ENCODE measurements at places on chromosomes 4 and X.

DNA sequence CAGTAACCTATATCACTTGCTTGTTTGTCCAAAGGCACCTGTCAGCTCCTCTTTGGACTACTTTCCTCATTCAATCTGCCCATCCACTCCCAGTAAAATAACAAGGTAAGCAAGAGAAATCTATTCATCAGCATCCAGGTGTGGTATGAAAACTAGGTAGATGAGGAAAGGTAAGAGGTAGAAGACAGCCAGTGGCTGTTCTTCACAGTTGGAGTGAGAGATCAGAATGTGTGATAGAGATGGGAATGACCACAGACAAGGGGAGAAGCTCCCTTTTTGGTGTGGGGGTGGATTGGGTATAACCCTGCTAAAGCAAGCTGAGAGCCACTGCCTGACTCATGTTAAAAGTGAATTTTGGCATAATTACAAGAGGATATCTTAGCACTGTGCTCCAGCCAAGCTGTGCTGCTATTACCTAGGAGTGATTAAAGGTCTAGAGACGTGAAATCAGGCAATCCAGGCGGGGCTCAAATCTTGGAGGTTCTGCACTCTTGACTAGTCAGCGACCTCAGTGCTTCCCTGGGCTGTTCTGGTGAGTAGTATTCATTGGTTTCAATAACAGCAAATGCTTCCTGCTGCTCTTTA is 28.1 kb upstream of the RASL11B start:
- no peak for DNase-seq

DNA sequence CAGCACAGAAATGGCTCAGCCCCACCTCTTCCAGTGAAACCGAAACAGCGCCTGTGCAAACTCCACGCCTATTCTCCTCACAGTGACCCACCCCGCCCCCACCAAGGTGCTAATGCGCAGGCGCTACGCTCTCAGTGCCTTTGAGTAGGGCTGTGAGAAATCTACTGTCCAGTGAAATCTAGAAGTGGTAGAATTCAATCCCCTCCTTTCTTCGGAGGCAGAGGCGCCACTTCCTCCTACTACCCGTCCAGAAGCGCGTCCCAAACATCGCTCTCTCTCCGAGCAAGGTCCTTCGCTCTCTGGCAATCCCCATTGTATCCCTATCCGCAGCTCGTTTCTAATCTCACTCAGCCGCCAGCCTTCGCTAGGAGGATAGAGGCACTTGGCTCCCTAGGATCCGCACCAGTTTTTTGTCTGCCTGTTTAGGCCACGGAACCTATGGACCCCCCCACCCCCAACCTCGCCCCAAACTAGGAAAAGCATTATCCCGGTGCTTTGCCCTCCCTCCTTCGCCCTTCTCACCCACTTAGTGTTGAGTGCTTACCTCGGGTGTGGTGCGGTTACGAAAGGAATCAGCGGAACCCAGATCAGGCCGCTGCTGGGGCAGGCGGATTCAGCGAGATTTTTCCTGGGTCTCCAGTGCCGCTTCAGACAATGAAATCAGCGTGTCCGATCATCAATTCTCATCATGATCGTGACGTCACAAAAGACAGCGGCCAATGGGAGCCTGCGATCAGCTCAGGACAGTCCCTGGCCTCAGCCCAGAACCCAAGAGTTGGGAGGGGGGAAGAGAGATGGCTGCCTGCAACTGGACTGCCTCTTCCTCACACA is at the start of gene HDX:
HDX (minus strand) TSS at position 656 of the 831 bp plus-strand sequence. CDS start 27,056 bp downstream, outside the sequence.
- DNase-seq, result peak; percentile 92

DNA sequence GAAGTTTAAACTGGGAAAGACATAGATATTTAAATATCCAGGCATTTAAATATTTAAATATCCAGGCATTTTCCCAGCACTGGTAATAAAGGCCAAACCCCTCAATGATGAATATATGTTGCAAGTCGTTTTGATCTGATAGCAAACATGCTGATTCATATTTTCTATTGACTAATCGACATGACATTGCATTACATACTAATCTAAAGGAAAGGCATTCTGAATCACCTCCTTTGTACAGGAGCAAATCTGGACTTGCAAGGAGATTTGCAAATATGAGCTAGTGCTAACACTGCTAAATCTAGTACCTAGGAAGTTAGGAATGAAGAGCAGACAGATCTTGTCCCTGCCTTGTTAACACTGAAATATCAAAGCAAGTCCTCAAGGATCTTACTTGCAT is 207.3 kb downstream of the SLC7A11 start:
- no peak for DNase-seq

DNA sequence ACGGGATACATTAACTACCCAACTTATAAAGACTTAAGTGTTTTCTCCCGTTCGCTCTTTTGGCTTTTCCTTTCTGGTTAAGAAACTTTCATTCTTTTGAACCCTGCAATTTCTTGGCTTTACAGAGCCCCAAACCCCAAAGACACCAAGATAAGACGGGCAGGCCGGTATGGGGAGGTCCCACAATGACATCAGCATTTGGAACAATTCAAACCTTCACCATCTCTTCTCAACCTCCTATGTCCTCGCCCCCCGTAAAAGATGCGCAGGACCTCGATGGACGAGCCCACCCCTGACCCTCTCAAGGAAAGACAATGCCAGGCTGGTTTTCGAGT is 999 bp downstream of the ZNF518B start:
- DNase-seq, result no peak

GRCh38 chrX:71052721-71053120 is 15.4 kb downstream of the SNX12 start:
- DNase-seq, result no peak

- DNase-seq, result no peak
These were observed 33.5 kb upstream of the RASSF6 start for GRCh38 chr4:73653695-73654106.

DNA sequence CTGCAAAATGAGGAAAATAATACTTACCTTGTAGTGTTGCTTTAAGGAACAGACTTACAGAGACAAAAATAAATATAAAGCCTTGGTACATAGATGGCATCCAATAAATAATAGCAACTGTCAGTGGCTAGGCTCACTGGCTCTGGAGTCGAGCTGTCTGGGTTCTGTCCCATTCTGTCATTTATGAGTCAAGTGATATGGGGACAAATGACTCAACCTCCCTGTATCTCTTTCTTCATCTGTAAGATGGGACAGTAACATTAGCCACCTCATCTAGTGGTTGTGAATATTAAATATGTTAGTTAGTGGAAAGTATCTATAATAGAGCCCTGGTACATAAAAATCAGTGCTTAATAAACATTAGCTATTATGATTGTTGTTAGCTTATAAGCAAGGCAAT is 16.7 kb upstream of the GATB start:
- no peak for DNase-seq

GRCh38 chr4:137641544-137641943 is 109.2 kb upstream of the PCDH18 start:
- no peak for DNase-seq

GRCh38 chr4:176302283-176303275 is 17.2 kb upstream of the SPCS3 start:
- no peak for DNase-seq

- peak; percentile 67 for DNase-seq
These were observed 149.8 kb downstream of the STIM2 start for GRCh38 chr4:27010334-27010940.

- DNase-seq, result no peak
These were observed 36.3 kb upstream of the UGT8 start for GRCh38 chr4:114562176-114562904.

DNA sequence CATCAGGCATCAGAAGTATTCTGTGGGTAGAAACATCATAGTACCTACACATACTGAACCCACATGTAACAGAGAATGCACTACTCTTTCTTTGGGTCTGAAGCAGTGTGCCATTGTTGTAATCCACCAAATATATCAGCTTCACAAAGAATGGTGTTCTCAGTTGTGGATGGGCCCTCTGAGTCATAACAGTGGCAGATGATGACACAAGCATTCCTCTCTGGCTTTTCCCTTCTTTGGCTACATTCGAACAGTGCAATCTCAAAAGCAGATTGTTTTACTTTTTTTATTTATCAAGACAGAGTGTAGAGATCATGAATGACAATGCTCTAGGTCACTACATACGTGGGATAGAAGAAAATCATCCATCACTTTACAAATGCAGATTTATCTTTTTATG is 247.2 kb upstream of the EPHA5 start:
- DNase-seq, result no peak

DNA sequence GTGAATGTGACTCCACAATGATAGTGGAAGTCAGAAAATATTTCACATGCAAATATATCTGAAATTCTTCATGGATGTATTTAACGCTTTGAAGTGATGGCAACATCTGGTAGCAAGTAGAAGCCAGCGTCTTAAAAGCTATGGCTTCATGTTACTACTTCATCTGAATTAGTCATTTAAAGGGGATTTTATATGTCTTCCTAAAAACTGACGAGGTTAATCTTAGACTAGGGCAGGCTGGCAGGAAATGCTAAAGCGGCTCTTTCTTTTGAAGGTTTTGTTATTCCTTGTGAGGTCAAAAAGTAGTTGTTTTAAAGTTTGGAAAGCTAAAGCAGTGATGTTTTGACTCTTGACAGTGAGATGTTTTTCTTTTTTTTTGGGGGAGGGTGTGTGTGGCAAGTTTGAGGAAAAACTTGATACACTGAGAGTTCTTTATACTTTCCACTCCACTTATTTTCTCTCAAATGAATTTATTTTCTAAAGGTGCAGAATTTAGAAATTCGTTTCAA is 22.6 kb downstream of the PLS3 start:
- no peak for DNase-seq

DNA sequence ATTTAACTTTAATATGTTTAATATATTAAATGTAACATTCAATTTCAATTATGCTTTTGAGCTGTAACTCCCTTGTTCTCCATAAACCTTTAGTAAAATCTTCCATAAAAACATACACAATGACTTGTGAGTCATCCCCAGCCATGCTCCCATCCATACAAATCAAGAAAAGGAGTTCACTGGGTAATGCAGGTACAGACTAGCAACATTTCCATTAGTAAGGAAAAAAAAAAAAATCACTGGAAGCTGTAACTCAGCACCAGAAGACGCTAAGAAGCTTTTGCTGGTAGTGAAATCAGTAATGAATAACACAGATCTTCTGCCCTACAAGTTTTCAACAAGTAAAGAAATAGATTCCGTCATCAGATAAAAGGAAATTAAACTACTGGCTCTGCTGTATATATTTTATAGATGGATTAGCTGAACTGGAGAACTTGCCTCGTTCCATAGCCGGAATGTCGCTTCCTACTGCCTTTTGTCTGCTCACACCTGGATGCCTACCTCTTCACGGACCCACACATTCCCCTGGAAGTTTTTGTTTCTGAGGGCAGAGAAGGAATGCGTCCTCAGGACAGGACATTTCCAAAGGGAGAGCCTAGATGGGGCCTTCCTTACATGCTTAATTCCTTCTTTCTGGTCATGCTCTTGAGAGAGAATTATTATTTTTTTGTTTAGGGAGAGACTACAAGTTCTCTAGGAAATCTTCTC is 298.4 kb upstream of the ANKRD50 start:
- DNase-seq, result no peak

DNA sequence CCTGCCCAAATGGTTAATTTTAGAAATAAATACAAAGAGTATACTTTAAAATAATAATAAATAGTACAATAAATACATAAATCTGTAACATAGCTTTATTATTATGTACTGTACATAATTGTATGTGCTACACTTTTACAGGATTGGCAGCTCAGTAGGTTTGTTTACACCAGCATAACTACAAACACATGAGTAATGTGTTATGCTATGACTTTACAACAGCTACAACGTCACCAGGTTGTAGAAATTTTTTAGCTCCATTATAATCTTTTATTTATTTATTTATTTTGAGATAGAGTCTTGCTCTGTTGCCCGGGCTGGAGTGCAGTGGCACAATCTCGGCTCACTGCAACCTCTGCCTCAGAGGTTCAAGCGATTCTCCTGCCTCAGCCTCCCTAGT is 31.8 kb downstream of the RNF150 start:
- no peak for DNase-seq

GRCh38 chrX:9724711-9725110 is 40.9 kb downstream of the GPR143 start:
- DNase-seq, result no peak

- DNase-seq, result no peak
These were observed 128.1 kb upstream of the STK26 start for GRCh38 chrX:131894995-131895394.

GRCh38 chrX:72308566-72309296 is 3.0 kb upstream of the CITED1 start:
- DNase-seq, result peak; percentile 67

- DNase-seq, result no peak
These were observed 131.7 kb upstream of the PCDH18 start for GRCh38 chr4:137664046-137664387.

- no peak for DNase-seq
These were observed 2.1 kb downstream of the LEF1 start for GRCh38 chr4:108166441-108167315.

GRCh38 chr4:1676605-1677525 is 7.2 kb downstream of the FAM53A start:
- no peak for DNase-seq

- DNase-seq, result no peak
These were observed 289.0 kb downstream of the STIM2 start for GRCh38 chr4:27149541-27150212.

GRCh38 chr4:187577941-187578480 is 417.6 kb upstream of the ZFP42 start:
- no peak for DNase-seq
